T-helper 17 cell (primary cell): ENCODE measurements at places on chromosomes 5 and 9. TPM values are rescaled to one million over a fixed set of nuclear protein-coding genes. Genes with fewer than 3 reads are reported as not detected.
A peak's percentile ranks its signal among the peaks of the same experiment; 100 is the strongest.

Gene IRF1
- 590 TPM for total RNA-seq

Gene TEX48
- not detected for total RNA-seq

Gene RMRP
- 7,466 TPM for total RNA-seq

Gene FAM153A
- total RNA-seq = 63.9 TPM

Gene POLR3G
- total RNA-seq = 0.77 TPM

Gene NUTM2G
- total RNA-seq = not detected

Gene MLANA
- not detected for total RNA-seq

GRCh38 chr9:136309101-136309801, 5.4 kb upstream of the CCDC187 start:
- no peaks in the 10 kb centered on the region for H3K36me3 ChIP-seq
- no peak overlapping the region for H3K27ac ChIP-seq
- DNase-seq = no peak
- no peak overlapping the region for H3K4me3 ChIP-seq
- H3K27me3 ChIP-seq = no peaks in the 10 kb centered on the region
- peaks cover 4% of the 10 kb centered on the region for H3K4me1 ChIP-seq

- H3K27ac ChIP-seq = no peak overlapping the region
- DNase-seq = no peak
- H3K36me3 ChIP-seq = peaks cover 7% of the 10 kb centered on the region
- H3K4me3 ChIP-seq = no peak overlapping the region
Observed at GRCh38 chr9:125983681-125984080, 236.5 kb downstream of the PBX3 start.

DNA sequence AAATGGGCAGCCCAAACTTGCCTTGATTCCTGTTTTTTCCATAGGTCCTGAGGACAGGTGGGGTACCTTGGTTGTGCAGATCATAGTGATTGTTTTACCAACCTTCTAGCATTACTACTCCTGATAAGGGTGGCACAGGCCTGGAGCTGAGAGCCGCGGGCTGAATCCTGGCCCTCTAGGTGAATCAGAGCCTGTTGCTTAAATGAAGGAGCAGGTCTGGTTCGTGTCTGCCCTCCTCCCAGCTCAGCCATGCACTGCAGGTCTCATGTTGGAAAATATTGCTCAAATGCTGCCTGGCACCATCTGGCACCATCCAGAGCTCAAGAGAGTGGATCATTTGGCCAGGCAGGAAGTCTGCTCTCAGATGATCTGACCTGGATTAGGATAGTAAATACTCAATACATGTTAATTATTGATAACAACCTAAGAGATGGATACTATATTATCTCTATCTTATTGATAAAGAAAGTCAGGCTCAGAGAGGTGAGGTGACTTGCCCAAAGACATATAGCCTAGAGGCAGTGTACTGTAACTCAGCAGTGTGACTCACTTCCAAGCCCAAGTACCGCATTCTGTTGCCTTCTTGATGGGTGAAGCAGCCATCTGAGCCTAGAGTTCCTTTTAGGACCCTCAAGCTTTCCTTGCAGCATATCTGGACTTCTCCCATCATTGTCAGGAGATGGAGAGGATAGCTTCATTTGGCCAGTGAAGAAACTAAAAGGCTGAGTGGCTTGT, 104.3 kb upstream of the PITX1 start:
- no peaks in the 10 kb centered on the region for H3K4me1 ChIP-seq
- peaks cover 30% of the 10 kb centered on the region for H3K27me3 ChIP-seq
- no peaks in the 10 kb centered on the region for H3K36me3 ChIP-seq
- DNase-seq = no peak
- H3K27ac ChIP-seq = no peak overlapping the region

DNA sequence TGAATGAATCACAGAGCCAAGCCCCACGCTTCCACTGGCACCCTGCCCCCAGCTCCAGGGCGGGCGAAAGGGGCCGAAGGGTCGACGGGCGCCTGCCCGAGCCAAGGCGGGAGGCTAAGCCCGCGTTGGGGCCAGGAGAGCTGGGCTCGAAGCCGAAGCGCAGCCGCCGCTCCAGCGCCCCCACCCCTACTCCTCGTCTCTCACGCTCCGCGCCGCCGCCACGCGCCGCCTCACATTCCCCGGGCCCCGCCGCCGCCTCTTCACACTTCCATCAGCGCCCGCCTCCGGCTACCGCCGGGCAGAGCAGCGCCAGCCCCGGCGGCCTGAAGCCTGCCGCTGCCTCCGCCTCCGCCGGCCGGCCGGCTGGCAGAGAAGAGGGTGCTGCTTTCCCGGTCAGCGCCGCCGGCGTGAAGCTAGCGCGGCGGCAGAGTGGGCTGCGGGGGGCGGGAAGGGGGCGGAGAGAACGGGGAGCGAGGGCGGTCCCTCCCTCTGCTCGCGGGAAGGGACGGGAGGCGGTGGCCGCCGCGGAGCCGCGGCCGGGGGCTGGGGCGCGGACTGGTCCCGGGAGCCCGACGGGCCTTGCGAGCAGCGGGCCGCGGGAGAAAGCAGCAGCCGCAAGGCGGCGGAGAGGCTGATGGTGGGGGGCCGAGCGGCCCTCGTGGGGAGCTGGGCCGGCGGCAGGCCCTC, at the start of gene HOMER1:
TSS of gene HOMER1 (minus strand) at position 431 of the 687 bp plus-strand sequence. CDS start 1,360 bp downstream, outside the sequence.
- H3K4me3 ChIP-seq = peak within 1 kb of the TSS; percentile 98
- peaks cover 11% of the 10 kb centered on the region for H3K4me1 ChIP-seq
- H3K27ac ChIP-seq = peak within 1 kb of the TSS; percentile 95

DNA sequence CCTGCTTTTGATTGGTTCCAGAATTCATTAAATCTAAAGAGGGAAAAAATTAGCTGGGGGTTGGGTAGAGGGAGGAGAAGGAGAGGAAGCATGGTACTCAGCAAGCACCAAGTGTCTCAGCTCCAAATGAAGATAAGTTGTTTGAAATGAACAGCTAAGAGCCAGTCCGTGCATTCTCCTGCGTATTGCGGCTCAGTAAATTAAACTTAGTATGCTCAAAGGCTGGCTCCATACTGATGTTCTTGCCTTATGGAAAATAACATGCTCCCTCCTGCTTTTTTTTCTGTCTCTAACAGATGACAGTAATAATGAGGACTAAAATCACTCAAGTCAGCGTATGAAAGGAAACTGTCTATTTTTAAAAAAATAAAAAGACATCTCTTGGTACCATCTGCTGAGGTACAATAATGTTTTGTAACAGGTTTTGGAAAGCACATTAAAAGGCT, 161.0 kb downstream of the SPATA31D1 start:
- no peaks in the 10 kb centered on the region for H3K27me3 ChIP-seq
- H3K4me1 ChIP-seq = no peaks in the 10 kb centered on the region
- H3K36me3 ChIP-seq = no peaks in the 10 kb centered on the region
- no peak for DNase-seq
- no peak overlapping the region for H3K27ac ChIP-seq
- no peak overlapping the region for H3K4me3 ChIP-seq

- H3K27me3 ChIP-seq = no peaks in the 10 kb centered on the region
- H3K36me3 ChIP-seq = peaks cover 12% of the 10 kb centered on the region
- no peak for DNase-seq
- H3K4me3 ChIP-seq = no peak overlapping the region
- H3K27ac ChIP-seq = no peak overlapping the region
Observed at GRCh38 chr5:151483176-151483575, 35.8 kb downstream of the SLC36A1 start.

- no peaks in the 10 kb centered on the region for H3K4me1 ChIP-seq
- no peak for DNase-seq
- H3K27ac ChIP-seq = no peak overlapping the region
- H3K36me3 ChIP-seq = no peaks in the 10 kb centered on the region
- H3K27me3 ChIP-seq = peaks cover 16% of the 10 kb centered on the region
Observed at GRCh38 chr5:111655169-111655924, 101.6 kb downstream of the NREP start.

GRCh38 chr9:94945197-94946144, 219.0 kb downstream of the AOPEP start:
- H3K4me1 ChIP-seq = peaks cover 11% of the 10 kb centered on the region
- H3K36me3 ChIP-seq = peaks cover 2% of the 10 kb centered on the region
- no peak overlapping the region for H3K4me3 ChIP-seq
- H3K27ac ChIP-seq = no peak overlapping the region
- no peaks in the 10 kb centered on the region for H3K27me3 ChIP-seq

DNA sequence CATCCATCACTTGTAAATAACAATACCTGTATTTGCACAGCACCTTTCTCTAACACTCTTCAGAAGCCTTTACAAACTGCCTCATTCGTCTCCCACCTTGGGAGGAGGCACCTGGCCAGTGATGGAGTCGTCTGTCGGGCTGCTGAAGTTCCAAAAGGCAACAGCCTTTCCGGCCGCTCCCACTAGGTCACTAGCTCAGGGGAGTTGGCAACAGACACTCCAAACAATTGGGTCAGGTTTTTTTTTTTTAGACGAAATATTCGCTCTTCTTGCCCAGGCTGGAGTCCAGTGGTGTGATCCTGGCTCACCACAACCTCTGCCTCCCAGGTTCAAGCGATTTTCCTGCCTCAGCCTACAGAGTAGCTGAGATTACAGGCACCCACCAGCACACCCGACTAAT, 4.0 kb downstream of the DAP start:
- H3K4me1 ChIP-seq = peaks cover 46% of the 10 kb centered on the region
- no peak overlapping the region for H3K4me3 ChIP-seq
- no peak overlapping the region for H3K27ac ChIP-seq
- DNase-seq = no peak
- H3K27me3 ChIP-seq = no peaks in the 10 kb centered on the region
- peaks cover 7% of the 10 kb centered on the region for H3K36me3 ChIP-seq

- no peak overlapping the region for H3K4me3 ChIP-seq
- no peak overlapping the region for H3K27ac ChIP-seq
- H3K36me3 ChIP-seq = no peaks in the 10 kb centered on the region
- DNase-seq = no peak
Observed at GRCh38 chr9:125462861-125463291, 201.2 kb downstream of the GAPVD1 start.

DNA sequence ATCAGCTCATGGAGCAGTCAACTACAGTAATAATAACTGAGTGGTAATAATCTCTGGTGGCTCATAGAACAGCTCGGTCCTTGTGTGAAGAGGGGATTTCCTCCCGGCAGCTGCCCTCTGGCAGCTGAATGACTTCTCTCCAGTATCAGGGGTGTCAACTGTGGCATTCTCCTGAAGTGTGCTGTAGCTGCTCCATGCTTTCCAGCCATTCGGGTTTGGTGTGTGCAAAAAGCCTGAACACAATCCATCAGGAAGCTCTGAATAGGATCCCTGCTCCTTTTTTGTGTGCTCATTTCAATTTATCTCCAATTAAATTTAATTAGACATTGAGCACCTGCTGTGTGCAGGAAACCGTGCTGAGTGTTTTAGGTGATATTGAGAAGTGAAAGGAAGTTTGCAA, 59.8 kb upstream of the BARX1 start:
- H3K27me3 ChIP-seq = peaks cover 12% of the 10 kb centered on the region
- peaks cover 14% of the 10 kb centered on the region for H3K4me1 ChIP-seq
- no peak overlapping the region for H3K4me3 ChIP-seq
- no peak overlapping the region for H3K27ac ChIP-seq
- H3K36me3 ChIP-seq = no peaks in the 10 kb centered on the region
